ENCODE measurements at places on chromosomes 5 and 9.

DNA sequence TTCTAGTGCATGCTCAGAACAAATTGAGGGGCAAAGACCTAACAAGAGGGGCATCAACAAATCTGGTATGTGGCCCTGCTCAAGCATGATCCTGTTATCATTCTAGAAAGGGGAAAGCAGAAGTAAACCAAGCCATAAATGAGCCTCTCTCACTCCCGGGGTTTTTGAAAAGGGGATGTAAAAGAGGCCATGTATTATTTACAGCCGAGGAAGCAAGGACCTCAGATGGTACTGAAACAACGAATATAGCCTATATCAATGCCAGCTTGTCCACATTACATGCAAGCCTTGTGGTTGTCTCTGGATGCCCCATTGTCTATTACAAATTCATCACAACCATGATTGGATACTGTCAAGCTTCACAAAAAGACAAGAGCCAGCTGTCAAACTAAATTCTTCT is 211.3 kb downstream of the DCP2 start:
- DNase-seq: no peak

DNA sequence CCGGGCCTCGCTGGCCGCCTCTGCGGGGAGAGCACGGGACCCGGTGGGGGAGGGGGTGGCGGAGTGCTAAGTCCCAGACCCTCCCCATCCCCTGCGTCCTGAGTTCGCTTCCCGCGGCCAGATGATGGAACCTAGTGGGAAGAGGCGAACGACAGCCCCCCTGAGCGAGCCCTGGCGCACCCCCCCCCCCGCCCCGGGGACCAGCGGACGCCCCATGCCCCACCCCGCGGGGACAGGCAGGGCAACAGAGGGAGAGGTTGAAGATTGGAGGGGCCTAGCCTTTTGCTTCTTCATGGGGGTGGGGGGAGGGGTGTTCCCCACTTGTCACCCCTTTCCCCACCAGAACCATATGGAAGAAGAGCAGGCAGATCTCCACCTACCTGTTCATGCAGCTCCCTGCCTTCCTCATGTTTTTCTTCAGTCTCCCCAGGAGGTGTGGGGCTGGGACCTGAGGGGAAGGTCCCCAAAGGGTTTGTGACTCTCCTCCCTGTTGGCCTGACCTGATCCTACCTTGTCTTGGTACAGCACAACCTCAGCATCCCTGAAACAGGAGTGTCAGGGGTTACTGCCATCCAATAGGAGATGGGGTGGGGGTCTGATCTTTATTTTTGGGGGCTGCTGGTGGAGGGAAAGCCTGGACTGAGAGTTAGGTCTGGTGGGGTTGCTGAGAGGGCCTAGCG is 485 bp downstream of the FAM53C start:
- DNase-seq: no peak

DNA sequence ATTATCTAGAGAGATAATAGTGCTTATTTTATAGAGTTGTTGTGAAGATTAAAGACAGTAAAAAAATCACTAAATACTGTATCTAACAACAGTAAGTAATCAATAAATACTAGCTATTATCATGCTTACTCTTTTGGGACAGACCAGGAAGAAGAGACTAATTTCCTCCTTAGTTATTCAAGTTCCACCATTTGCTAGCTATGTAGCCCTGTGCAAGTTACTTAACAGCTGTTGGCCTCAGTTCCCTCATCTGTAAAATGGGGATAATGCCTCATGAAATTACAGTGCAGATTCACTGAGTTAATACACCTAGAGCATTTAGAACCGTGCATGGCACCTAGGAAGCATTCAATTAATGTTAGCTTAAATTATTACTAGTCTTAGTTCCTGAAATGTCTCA is 2.6 kb downstream of the RBM18 start:
- DNase-seq: no peak

- no peak for DNase-seq
Measured at GRCh38 chr5:72245951-72246532, 74.0 kb downstream of the MRPS27 start.

GRCh38 chr5:81850501-81851357 is 99.8 kb upstream of the SSBP2 start:
- no peak for DNase-seq

DNA sequence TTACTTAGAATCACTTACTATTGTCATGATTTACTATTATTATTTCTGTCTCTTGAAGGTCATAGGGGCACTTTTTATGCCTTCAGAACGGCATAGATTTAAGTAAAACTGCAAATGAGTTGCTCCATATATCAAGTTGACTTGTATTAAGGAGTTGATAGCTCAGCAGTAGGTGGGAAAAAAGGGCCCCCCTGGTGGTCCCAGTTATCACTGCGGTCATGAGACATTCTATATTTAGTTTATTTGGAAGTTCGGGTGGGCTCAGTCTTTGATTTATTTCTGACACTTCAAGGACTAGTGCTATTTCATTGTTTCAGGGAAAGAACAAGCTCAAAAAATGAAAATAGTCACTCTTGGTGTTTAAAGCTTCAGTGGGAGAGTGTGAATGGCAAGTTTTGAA is 159.3 kb downstream of the SLC24A2 start:
- no peak for DNase-seq

GRCh38 chr5:74314906-74315305 is 325.6 kb downstream of the ENC1 start:
- no peak for DNase-seq

DNA sequence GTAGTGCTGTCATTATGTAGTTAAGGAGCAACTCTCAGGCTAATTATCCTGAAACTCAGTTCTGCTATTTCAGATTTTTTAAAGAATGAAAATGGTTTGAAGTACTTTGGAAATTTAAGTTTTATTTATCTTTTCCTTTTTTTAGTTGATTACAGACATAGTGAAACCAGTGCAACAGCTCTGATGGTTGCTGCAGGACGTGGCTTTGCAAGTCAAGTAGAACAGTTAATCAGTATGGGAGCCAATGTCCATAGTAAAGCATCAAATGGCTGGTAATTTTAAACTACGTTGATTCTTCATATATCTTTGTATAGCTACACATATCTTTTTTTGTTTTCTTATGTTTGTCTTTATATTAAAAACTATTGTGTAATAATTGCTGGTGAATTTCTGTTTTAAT is 34.9 kb downstream of the YTHDC2 start:
- DNase-seq: no peak

DNA sequence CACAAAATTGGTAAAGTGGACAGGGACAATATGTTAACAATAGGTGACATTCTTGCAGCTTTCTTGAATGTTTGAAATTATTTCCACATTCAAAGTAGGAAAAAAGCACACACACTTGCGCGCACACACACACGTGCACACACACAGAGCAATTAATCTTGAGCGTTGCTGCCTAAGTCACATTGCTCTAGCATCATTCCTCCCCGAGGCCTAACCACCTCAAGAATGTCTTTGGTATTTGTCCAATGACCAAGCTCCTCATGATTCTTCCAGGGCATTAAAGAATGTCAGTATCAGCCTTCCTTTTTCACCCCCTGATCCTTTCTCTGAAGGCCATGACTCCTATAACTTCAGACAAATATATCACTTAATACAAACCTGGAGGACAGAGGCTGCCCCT is 198.1 kb downstream of the NPR3 start:
- DNase-seq: no peak

DNA sequence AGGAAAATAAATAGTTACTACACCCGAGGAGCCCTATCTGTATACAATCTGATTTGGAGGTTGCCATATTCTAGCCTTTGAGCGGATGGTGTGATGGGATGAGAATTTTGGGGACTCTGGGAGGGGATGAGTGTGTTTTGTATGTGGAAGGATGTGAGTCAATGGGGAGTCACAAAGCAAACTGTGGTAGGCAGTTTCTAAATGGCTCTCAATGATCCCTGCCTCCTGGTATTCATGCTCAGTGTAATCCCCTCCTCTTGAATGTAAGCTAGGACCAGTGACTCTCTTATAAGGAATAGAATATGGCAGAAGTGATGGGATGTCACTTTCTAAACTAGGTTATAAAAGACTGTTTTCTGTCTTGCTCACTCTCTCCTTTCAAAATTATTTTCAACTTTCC is 205.7 kb upstream of the RIOK2 start:
- no peak for DNase-seq

GRCh38 chr5:17882760-17883488 is 248.7 kb downstream of the TAF11L14 start:
- no peak for DNase-seq

- DNase-seq: no peak
Measured at GRCh38 chr9:126304971-126305320, 21.7 kb upstream of the MVB12B start.

GRCh38 chr5:139911425-139912120 is 116.0 kb downstream of the PSD2 start:
- no peak for DNase-seq

GRCh38 chr9:34664281-34665066 is 2.0 kb upstream of the CCL27 start:
- DNase-seq: peak; percentile 48

DNA sequence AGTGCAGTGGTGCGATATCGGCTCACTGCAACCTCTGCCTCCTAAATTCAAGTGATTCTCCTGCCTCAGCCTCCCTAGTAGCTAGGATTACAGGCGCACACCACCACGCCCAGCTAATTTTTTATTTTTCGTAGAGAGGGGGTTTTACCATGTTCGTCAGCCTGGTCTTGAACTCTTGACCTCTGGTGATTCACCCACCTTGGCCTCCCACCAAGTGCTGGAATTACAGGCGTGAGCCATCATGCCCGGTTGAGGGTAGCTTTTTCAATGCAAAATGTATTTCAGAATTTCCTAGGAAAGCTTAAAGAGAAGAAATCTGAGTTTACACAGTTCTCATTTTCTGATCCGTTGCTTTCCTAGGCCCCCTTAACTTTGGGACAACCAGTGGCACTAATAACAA is 15.7 kb downstream of the BDP1 start:
- DNase-seq: no peak

DNA sequence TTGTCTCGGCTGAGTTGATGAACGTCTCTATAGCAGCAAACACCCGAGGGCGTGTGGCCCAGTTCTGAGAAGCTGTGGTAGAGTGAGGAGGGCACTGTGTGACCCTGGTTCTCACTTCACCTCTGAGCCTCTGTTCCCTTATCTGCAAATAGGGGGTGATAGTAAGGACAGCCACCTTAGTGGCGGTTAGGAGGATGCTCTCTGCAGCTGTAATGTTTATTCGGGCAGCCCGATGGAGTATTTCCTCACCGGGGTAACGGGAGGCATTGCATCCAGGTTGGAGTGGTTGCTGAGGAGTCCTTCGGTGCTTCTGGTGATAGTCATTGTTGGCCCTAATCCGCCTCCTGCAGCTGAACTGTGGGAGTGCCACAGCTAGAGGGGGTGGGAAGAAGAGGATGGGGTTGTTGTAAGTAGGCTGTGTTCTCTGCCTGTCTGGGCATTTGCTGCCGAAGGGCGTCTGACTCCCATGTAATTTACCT is 13.9 kb downstream of the PRRC2B start:
- no peak for DNase-seq

DNA sequence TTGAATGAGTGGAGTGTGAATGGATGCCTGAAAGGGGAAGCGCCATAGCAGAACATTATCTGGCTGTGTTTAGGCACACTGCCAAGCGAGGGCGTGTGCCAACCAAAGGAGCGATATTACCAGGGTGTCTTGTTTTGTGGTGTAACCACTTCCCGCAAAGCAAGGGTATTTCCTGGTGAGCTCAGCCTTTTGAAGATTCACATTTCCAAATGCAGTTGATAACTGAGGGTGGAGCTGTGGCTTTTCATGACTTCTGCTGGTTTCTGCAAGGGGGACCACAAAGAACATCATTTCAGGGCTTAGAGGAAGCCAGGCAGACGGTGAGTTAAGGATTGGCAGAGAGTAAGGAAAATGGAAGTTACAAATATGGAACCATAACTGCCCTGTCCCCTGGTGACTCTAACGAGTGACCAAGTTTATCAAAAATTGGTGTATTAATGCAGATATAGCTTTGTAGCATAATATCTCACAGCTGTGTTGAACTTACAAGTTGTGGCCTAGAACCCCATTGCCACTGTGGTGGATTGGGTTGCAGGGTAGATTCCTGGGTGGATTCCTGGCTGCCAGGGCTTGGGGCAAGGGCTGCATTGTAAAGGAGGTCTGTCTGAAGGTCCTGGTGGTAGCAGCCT is 71.4 kb downstream of the RALGPS1 start:
- DNase-seq: peak; percentile 72

- no peak for DNase-seq
Measured at GRCh38 chr9:94921092-94921471, 194.6 kb downstream of the AOPEP start.

DNA sequence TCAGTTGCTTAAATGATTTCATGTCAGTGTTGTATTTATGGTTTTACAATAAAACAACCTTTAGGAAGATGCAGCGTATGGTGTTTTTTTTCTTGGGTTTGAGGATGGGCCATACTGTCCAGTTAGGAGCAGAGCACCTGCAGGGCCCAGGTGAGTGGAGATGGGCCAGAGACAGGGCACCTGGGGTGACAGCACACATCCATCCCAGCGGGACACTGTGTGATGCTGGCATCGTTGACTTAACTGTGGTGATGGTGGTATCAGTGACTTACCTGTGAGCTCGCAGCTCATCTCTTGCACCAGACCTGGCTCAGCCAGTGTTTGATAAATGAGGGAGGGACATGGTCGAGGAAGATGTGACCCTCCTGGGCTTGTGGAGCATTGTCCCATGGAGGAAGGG is 21.6 kb downstream of the AMBP start:
- DNase-seq: no peak

GRCh38 chr5:134512661-134512999 is 12.8 kb upstream of the JADE2 start:
- DNase-seq: no peak

DNA sequence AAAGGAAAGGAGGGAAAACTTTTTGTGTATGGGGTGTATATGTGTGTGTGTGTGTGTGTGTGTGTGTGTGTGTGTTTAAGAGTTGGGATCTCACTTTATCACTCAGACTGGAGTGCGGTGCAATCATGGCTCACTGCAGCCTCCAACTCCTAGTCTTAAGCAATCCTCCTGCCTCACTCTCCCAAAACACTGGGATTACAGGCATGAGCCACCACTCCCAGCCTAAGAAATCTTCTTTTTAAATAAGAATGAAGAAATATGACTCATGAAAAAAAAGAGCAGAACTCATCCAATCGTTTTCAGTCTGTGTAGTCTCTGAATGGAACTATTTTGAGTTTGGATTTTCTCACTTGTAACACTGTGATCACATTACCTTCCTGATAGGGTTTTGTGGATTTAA is 601.5 kb downstream of the ACTL7B start:
- DNase-seq: no peak

- DNase-seq: no peak
Measured at GRCh38 chr5:156237361-156237760, 89.6 kb upstream of the SGCD start.

All from T-helper 2 cell (primary cell).